ENCODE measurements at places on chromosomes 6 and 20. TPM values are rescaled to one million over a fixed set of nuclear protein-coding genes. Genes with fewer than 3 reads are reported as not detected.

PRKN gene
- total RNA-seq = 13.4 TPM

EDN3 gene
- total RNA-seq = not detected

CLPSL2 gene
- not detected for total RNA-seq

PTCRA gene
- not detected for total RNA-seq

NCOA7 gene
- total RNA-seq = 63.5 TPM

MOG gene
- not detected for total RNA-seq

OR2J3 gene
- not detected for total RNA-seq

SCUBE3 gene
- 14.8 TPM for total RNA-seq

FUT9 gene
- total RNA-seq = not detected

SNAI1 gene
- total RNA-seq = 13.0 TPM

VIP gene
- not detected for total RNA-seq

KHDC1L gene
- total RNA-seq = not detected

COL19A1 gene
- not detected for total RNA-seq

RIMS4 gene
- 0.75 TPM for total RNA-seq

PDSS2 gene
- 10.3 TPM for total RNA-seq

WFDC11 gene
- total RNA-seq = not detected

TINAG gene
- total RNA-seq = not detected

KCNK17 gene
- total RNA-seq = not detected

SIRPD gene
- total RNA-seq = not detected

DDO gene
- not detected for total RNA-seq

GTSF1L gene
- not detected for total RNA-seq

CCN5 gene
- total RNA-seq = 18.2 TPM

EYA2 gene
- total RNA-seq = not detected

EDN1 gene
- total RNA-seq = 13.2 TPM

EFHC1 gene
- total RNA-seq = 33.8 TPM

FNDC11 gene
- total RNA-seq = 0.34 TPM

PCMTD2 gene
- total RNA-seq = 96.7 TPM

C6orf58 gene
- total RNA-seq = 0.73 TPM

GSTA3 gene
- total RNA-seq = not detected

FOXQ1 gene
- not detected for total RNA-seq

CDSN gene
- total RNA-seq = not detected

ZSCAN23 gene
- 6.0 TPM for total RNA-seq

CLVS2 gene
- total RNA-seq = not detected

NHSL1 gene
- 19.0 TPM for total RNA-seq

TP53TG5 gene
- total RNA-seq = not detected

SLC17A1 gene
- total RNA-seq = not detected

TMC2 gene
- not detected for total RNA-seq

TMEM14C gene
- 121 TPM for total RNA-seq

BPIFB4 gene
- total RNA-seq = not detected

TRIM31 gene
- total RNA-seq = not detected

CDH4 gene
- 1.3 TPM for total RNA-seq

C6orf15 gene
- total RNA-seq = not detected

RUNX2 gene
- total RNA-seq = 25.3 TPM

SLC32A1 gene
- not detected for total RNA-seq

SPEF1 gene
- total RNA-seq = 0.24 TPM

ADGRB3 gene
- 8.9 TPM for total RNA-seq

SLC17A3 gene
- not detected for total RNA-seq

Measured in osteocyte (in vitro differentiated cells).